ENCODE measurements at places on chromosomes 2 and 18. TPM values are rescaled to one million over a fixed set of nuclear protein-coding genes. Genes with fewer than 3 reads are reported as not detected.

Gene GALNT5
- polyA plus RNA-seq: not detected

Gene RAPH1
- 7.3 TPM for polyA plus RNA-seq

Gene CKAP2L
- polyA plus RNA-seq: 11.8 TPM

Gene DNAJC5G
- polyA plus RNA-seq: not detected

Gene PRSS56
- polyA plus RNA-seq: not detected

Gene FBXO36
- polyA plus RNA-seq: 2.5 TPM

Gene APOB
- polyA plus RNA-seq: 0.07 TPM

Gene STARD6
- polyA plus RNA-seq: 0.75 TPM

Gene TAF4B
- polyA plus RNA-seq: 0.12 TPM

Gene OSBPL1A
- 47.2 TPM for polyA plus RNA-seq

Gene SERPINB4
- not detected for polyA plus RNA-seq

Gene PLGLB1
- polyA plus RNA-seq: 1.0 TPM

Gene BMP10
- polyA plus RNA-seq: not detected

Gene NAT8
- not detected for polyA plus RNA-seq

Measured in brain (organoid and tissue), 16 donors.